ENCODE measurements at places on chromosomes 5 and 9.

DNA sequence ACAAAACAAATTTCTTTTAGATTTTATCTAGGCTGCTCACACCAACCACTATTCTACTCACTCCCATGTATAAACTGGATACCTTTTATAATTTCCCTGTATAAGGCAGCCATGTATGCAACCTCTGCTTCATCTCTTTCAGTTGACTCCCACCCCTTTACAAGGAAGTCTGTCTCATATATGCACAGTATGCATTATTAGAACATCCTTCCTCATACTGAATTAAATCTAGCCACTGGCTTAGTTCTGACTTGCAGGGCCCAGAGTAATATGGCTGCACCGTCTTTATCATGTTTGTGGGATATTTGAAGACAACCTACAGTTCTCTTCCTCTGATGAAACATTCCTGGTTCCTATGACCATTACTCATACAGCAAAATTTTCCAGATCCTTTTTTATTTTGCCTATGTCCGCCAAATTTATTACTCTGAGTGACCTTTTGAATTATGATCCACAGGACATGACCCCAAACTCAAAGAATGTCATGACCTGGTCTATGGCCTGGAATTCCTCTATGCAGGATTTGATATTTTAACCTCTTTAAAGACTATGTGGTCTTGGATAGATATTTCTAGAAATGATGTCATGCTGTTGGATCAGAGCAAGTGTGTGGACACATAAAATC is 76.6 kb upstream of the ITGA1 start:
- DNase-seq: peak; percentile 54

DNA sequence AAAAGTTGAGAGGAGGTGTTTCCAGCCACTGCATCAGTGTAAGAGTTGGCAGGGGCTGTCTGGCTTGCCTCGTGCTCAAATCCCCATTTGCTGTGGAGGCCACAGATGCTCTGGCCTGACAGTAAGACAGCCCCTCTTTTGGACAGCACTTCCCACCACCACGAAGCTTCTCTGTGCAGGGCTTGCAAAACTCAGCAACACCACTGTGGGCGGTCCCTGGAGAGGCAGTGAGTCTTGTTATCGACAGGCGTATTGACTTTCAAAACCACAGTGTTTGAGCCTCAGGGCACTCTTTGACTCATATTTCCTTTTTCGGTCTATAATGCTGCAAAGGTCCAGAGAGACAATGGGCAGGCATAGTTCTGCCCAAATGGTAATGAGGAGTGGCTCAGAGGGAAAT is 539.5 kb downstream of the EBF1 start:
- DNase-seq: peak; percentile 67

DNA sequence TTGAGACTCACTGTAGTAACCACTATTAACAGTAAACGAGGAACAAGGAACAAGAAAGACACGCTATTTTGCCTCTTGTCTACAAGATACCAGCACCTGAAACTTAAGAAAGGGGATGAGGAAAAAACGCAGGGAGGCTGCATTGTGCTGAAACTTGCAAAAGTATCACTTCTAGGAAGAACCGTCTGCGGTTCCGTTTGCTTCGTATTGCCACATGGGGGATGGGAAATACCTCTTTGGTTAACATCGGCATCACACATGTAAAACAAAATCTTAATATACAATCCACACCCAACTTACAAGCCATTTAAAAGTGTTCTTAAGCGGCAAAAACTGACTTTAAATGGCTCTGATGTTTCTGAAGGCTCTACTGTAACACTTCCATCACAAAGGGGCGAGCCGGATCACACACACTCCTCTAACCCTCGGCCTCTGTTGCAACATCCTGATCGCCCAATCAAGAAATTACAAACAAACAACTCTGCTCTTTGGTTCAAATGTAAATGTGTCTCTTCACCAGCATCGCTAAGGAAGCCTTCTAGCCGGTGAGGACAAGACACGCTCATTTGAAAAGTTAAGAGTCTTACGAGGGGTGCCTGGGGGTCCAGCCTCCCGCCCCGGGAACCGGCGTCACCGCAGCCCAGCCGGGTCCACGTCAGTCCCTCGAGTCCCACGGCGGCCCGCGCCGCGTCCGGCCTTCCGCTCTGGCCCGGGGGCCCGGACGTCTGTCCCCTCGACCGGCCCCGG is 621 bp downstream of the SEC16A start:
- DNase-seq: peak; percentile 47

DNA sequence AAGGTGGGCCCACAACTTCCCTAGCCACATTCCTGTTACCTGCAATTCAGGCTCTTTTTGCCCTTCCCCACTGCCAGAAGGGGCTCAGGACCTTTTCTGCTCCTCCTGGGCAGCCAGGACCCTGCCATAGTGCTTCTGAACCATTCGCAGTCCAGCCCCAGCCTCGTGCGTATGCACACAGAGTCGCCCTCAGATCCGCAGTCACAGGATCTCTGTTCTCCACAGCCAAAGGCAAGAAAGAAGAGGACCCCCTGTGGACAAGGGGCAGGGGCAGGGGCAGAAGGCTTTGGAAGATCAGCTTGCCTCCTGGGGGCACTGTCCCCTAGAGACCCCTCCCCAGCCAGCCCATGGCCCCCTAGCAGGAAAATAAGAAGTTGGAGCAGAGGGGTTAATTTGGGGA is 82.8 kb downstream of the PCDH1 start:
- DNase-seq: no peak

DNA sequence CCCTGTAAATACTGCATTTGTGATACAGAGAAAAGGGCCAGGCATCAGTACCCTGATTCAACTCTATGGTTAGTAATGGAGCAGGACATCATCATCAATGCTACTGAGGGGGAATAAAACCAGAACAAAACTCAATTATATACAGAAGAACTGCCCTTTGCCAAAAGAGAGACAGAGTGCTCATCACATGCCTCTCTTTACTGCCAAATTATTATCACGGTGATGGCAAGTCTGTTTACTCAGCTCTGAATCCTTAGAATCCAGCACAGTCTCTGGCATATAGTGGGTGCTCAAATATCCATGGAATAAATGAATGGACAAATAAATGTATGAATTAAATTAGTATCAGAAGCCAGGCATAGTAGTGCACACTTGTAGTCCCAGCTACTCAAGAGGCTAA is 130.2 kb downstream of the TTC39B start:
- DNase-seq: no peak
